ENCODE measurements at places on chromosomes 12 and 14.

DNA sequence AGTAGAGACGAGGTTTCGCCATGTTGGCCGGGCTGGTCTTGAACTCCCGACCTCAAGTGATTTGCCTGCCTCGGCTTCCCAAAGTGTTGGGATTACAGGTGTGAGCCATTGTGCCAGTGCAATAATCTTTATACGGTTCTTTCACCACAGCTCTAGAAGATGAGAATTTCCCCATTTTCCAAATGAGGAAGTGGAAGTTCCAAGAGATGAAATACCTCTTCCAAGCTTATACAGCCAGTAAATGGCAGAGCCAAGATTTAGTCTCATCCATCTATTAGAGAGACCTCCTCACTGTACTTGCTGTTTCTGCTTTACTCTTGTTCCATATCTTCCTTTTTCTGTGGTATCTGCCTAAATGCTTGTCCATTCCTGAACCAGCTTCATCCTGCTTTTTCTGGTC, 3.1 kb upstream of the LMNTD1 start:
- no peak for DNase-seq

- no peak for DNase-seq
These were observed 2.2 kb downstream of the EIF5 start for GRCh38 chr14:103336191-103336590.

DNA sequence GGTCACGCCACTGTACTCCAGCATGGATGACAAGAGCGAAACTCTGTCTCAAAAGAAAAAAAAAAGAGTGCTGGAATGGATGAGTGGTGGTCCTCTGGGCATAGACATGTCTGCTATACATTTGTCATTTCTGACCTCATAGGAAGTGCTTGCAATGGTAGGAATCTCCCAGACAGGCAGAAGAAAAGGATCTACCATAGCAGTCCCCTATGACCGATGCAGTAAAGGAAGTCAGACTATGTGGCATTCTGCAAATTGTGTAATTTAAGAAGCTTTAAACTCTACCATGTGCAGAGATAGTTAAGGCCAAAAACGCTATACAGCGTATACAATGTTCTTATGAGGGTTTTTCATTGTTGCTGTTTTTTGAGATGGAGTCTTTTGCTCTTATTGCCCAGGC, 24.7 kb upstream of the RAP1B start:
- DNase-seq, result no peak

DNA sequence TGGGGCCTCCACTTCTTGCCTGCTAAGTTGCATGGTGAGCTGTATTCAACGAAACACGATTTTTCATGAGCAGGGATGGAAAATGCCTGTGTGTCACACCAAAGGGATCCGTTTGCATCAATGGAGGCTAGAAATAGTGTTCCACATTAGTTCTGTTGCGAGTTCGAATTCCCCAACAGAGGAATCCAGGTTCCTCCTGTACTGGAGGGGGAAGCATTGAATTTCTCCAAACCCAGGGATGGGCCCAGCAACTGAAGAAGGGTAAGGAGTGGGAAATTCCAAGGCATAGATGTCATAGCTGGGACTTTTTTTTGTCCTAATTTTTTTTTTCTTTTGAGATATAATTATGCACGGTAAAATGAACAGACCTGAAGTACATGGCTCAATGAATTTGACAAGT, 336.2 kb downstream of the DPF3 start:
- DNase-seq, result no peak

- DNase-seq, result no peak
These were observed 18.6 kb upstream of the GPATCH2L start for GRCh38 chr14:76133103-76133502.

GRCh38 chr12:94277426-94278000, 129.1 kb downstream of the PLXNC1 start:
- DNase-seq, result no peak

DNA sequence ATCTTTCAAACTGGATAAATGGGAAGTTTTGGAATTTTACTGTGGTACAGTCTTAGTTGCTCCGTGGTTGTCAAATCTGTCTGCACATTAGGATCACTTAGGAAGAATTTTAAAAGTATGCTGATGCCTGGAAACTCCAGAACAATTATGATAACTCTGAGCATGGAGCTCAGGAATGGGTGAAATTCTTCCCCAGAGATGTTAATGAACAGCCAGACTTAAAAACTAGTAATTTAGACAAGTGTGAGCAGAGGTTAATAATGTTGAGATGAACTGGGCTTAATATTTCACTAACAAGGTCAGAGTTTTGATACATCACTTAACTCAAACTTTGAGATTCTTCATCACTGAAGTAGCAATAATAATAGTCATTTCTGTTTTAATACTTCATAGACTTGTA, 94.5 kb downstream of the NTS start:
- DNase-seq, result no peak

GRCh38 chr12:51082561-51083125, 753 bp downstream of the CSRNP2 start:
- DNase-seq, result no peak

DNA sequence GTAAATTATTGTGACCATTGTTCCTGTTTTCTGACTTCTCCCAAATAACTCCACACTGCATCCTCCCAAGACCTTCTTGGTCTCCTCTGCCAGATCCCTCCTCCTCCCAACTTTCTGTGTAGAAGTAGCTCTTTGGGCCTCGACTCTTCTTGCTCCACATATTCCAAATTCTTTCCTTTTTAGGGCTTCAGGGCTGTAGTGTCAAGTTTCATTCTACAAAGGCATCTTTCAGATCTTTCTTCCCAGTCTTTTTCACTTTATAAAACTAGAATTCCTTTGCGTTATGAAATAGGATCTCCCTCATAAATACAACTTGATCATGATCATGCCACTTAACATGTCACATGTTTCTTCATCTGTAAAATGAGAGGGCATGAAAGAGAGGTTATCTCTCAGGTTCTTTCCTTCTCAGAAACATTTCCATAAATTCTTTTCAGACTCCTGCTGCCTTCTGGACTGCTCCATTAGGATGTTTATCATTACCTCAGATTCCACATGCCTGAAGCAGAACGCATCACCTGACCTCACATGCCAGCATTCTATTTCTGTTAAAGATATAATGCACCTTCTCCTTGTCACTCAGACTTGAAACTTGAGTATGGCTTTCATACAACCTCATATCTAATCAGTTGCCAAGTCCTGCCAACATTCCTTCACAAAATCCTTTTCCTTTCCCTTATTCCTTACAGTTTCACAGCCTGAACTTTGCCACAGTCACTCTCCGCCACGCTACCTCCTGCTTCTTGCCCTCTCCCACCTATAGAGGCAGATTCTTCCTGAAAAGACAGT, 8.5 kb downstream of the SLC38A1 start:
- DNase-seq, result peak; percentile 59

DNA sequence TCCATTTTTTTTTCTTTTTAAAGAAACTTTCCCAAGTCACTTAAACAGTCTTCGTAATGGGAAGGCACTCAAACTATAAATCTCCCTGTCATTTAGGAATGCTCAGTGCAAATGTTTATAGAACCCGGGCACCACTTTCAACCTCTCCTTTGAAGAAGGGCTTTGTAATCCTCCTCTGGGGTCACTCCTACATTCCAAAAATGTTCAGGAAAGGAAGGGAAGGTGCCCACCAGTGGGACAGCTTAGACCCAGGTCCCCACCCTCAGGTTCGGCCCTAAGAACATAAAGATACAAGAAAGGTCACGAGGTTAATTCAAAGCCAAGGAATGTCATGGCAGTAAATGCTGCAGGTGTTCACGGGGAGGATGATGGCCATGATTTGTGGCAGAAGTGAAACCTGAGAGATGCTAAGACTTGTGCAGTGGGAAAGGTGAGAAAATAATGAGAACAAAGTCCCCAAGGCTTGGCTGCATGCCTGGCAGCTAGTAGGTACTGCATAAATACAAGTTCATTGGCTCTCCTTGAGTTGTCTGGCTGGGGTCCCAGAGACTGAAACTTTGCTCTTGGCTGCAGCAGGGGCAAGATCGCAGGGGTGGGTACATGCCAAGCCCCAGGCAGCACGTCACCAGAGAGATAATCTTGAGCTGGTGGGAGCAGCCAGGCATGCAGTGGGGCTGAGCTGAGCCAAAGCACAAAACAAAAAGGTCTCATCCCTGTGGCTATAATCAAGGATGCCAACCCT, 21.1 kb downstream of the KRT18 start:
- DNase-seq, result no peak

- no peak for DNase-seq
These were observed 18.7 kb upstream of the NOS1 start for GRCh38 chr12:117380083-117380482.

DNA sequence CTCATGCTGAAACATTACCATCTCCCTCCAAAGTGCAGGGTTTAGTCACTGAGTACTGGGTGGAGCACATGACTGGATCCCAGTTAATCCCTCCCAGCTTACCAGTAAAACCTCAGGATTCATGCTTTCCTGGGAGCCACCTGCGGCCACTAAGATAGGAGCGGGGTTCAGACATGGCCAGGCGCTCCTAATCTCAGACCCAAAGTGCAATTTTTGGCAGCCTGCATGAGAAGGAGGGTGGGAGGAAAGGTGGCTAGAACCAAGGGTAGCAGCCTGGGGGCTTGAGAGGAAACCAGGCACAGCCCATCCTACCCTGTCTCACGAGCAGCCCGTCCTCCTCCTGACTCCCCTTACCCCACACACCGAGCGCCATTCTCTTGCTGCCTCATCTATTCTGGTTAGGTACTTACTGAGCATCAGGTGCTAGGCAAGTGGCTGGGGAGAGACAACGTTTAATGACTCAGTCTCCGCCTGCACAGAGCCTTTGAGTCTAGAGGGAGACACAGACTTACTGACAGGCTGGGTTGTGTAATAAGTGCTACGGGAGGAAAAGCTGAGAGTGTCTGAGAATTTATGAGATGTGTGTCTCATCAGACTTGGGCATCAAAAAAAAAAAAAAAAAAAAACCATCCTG, 9.9 kb downstream of the GPRC5A start:
- DNase-seq, result no peak

DNA sequence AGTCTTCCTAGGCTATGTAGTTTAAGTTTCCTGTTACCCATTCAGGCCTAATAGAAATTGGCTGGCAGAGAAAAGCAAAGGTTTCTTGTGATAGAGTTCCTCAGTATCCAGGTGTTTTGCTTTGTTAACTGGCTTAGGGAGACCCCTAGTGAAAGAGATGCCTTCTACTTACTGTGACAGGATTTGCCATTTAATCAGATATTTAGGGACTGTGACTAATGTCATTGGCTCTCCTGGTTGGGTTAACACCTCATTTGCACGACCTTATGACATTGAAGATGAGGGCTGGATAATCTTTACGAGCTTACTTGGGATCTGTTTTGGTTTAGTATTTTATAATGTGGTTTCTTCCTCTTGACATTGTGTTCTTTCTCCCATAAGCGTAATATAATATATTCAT, 5.8 kb downstream of the MON2 start:
- DNase-seq, result no peak

DNA sequence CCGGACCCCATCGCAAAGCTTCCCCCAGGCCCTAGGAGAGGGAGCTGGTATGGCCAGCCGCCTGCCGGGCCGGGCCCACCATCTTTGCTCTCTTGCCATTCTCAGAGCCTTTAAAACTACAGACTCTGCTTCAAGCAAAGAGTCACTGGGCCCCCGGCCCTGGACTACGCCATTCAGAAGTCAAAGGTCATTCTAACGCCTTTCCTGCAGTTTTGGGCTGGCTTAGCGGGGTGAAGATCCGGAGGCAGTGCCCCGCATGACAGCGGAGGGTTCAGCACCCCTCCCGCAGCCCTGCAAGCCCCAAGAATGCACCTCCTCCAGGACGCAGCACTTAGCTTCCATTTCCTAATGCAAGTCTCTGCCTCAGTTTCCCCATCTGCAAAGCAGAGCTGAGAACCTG, 38.3 kb upstream of the MEG3 start:
- DNase-seq, result no peak

GRCh38 chr12:49244176-49244575, 20.7 kb upstream of the TUBA1C start:
- no peak for DNase-seq

- DNase-seq, result peak; percentile 11
These were observed 43.7 kb downstream of the KDM2B start for GRCh38 chr12:121536899-121537813.

DNA sequence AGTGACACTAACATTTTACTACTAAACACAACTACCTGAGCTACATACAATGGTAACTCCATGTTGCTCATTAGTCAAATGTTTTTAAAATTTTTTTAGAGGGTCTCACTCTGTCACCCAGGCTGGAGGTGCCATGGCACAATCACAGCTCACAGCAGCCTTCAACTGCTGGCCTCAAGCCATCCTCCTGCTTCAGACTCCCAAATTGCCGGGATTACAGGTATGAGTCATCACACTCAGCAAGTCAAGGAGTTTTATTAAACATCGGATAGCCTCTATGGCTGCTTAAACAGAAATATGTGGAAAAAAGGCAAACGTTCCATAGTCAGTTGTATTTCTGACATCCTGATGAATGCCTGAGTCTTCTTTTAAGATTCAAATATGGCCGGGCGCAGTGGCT, 11.1 kb upstream of the NPFF start:
- no peak for DNase-seq

DNA sequence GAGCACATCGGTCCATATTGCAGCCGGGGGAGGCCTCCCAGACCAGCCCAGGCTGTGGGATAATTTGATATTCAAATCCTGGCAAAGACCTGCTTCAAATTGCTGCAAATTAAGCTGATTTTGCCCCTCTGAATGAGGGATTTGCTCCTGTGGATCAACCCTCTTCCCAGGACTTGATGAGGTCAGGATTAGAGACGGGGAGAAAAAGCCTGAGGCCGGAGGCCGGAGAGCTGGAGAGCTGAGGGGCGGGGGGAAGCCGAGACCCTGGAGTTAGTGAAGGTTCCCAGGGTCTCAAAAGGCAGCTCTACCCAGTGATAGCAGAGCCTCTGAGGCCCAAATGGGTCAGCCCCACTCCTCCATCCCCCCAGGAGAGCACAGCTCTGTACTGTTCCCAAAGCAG, 17.5 kb upstream of the VSX2 start:
- no peak for DNase-seq

DNA sequence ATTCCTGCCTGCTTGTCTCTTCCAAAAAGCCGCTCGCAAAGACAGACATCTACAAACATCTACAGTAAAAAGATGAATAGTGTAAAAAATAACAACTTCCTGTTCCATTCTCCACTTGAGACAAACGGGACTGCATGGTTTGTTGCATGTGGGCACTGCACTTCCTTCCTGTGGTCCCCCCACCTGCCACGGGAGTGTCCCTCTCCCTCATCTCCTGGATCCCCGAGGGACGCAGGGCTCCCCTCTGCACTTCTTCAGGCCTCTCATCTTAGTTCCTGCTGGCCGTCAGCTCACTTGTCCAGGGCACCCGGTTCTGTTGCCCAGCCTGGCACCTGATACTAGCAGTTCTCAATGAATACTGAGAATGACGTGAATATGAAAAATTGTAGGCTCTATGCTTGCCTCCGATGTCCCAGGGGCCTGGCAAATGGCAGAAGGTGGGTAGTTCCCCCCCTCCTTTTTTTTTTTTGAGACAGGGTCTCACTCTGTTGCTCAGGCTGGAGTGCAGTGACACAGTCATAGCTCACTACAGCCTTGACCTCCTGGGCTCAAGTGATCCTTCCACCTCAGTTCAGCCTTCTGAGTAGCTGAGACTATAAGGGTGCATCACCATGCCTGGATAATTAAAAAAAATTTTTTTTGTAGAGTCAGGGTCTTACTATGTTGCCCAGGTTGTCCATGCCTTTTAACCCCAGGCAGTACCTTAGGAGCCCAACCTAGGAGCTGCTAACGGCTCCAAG, 3.5 kb upstream of the KLC1 start:
- no peak for DNase-seq

- DNase-seq, result no peak
These were observed 465.7 kb upstream of the MGAT4C start for GRCh38 chr12:86721713-86722397.

Measured in AG04450 (cell line).